ENCODE measurements at places on chromosomes 7 and 10. TPM values are rescaled to one million over a fixed set of nuclear protein-coding genes. Genes with fewer than 3 reads are reported as not detected.

STEAP1 gene
- total RNA-seq: 45.4 TPM

- H3K27me3 ChIP-seq: no peaks in the 10 kb centered on the region
- H3K27ac ChIP-seq: no peak overlapping the region
- H3K4me1 ChIP-seq: no peaks in the 10 kb centered on the region
- no peak overlapping the region for H3K4me3 ChIP-seq
These were observed 114.1 kb upstream of the CARD11 start for GRCh38 chr7:3157566-3158287.

NPSR1 gene
- total RNA-seq: not detected

DNA sequence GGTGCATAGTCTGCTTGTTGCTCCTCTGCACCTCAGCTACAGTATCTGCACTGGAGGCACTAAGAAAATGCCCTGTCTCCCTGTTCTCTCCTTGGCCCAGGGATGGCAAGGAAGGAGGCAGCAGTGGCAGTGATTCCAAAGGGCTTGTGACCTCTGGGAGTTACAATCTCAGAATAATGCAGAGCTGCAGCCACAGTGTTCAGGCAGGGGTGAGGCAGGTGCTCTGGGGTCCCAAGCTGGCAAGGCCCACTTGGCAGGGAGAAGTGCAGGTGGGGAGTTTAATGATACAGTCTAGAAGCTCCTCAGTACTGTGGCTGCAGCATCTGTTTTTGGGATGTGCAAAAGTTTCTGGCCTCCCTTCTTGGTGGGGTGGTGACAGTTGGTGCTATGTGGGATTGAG lies 456.4 kb downstream of the CCSER2 start:
- no peaks in the 10 kb centered on the region for H3K36me3 ChIP-seq
- no peak overlapping the region for H3K4me3 ChIP-seq
- DNase-seq: no peak

DNA sequence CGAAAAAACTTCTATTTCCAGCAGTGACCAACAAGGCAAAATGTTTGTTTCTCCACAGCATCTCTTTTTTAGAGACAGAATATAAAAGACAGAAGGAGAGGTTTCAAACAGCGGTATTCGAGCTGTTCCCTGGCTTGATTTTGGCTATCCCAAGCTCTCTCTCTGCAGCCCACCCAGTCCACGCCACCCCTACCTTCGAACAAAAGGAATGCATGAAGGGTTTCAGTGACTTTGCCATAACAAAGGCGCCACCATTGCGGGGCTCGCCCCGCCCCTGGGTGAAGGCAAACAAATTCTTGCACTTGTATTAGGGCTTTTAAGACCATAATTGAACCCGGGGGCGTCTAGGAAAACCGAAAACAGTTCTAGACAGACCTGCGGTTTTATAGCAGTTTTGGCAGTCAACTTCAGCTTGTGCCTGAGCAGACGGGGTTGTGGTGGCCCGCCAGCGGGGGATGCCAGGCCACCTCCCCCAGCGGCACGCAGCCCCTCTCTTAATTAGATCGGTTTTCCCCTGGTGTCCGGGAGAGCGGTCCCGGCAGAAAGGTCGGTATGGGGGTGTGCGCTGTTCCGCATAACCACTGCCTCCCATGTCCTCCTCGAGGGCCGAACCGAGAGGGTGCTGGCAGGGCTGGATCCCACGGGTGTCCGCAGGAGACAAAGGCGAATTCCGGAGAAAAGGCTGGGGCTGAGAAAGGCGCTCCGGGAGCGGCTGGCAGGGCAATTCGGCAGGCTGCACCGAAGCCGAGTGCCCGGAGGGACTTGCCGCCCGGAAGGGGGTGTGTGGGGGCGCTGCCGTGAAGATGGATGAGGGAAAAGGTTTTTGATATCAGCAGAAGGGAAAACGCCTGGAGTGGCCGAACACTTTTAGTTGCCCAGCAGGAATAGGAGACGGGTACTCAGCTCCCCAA lies 2.7 kb upstream of the HOXA11 start:
- H3K36me3 ChIP-seq: no peaks in the 10 kb centered on the region
- H3K27ac ChIP-seq: peak overlapping the region; percentile 95
- H3K4me3 ChIP-seq: peak overlapping the region; percentile 92
- peak; percentile 94 for DNase-seq
- H3K4me1 ChIP-seq: peaks cover 55% of the 10 kb centered on the region

GRCh38 chr7:138618933-138619332 lies 82.2 kb downstream of the SVOPL start:
- no peaks in the 10 kb centered on the region for H3K27me3 ChIP-seq
- DNase-seq: no peak
- H3K36me3 ChIP-seq: no peaks in the 10 kb centered on the region
- no peak overlapping the region for H3K4me3 ChIP-seq

DNA sequence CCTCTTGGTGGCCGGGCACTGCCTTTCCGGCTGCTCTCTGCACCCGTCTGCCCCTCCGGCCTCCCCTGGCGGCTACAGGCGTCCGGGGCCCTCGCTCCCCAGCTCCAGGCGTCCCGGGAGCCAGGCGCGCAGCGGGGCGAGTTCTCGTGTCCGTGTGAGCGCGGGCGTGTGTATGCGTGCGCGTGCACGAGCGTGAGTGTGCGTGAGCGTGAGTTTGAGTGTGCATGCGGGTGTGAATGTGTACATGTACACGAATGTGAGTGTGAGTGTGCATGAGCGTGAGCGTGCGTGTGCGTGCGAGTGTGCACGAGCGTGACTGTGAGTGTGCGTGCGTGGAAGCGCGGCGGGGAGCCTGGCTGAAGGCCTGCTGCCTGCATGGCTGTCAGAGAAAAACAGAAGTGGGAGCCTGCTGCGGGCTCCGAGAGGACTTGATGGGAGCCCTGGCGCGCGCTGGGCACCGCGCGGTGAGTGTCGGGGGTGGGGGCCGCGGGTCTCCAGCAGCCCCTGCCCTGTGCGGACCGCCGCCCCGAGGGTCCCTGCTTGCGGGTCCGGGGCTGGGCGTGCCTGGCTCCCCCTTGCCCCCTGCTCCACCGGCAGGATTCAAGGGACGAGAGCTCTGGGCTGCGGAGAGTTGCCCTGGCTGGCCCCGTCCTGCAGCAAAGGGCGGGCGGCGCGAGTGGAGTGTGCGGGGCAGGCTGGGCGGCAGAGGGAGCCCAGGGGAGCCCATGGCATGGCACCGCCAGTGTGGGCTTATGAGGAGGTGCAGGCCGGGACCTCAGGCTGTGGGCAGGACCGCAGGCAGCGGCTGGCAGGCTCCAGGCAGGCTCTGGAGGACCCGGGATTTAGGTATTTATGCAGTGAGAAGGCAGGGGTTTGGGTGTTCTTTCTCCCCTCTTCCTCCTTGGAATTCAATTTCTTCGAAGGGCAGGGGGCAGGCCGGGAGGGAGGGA lies 75.8 kb upstream of the EN2 start:
- H3K4me3 ChIP-seq: no peak overlapping the region
- H3K36me3 ChIP-seq: no peaks in the 10 kb centered on the region
- peaks cover 69% of the 10 kb centered on the region for H3K27me3 ChIP-seq

DNA sequence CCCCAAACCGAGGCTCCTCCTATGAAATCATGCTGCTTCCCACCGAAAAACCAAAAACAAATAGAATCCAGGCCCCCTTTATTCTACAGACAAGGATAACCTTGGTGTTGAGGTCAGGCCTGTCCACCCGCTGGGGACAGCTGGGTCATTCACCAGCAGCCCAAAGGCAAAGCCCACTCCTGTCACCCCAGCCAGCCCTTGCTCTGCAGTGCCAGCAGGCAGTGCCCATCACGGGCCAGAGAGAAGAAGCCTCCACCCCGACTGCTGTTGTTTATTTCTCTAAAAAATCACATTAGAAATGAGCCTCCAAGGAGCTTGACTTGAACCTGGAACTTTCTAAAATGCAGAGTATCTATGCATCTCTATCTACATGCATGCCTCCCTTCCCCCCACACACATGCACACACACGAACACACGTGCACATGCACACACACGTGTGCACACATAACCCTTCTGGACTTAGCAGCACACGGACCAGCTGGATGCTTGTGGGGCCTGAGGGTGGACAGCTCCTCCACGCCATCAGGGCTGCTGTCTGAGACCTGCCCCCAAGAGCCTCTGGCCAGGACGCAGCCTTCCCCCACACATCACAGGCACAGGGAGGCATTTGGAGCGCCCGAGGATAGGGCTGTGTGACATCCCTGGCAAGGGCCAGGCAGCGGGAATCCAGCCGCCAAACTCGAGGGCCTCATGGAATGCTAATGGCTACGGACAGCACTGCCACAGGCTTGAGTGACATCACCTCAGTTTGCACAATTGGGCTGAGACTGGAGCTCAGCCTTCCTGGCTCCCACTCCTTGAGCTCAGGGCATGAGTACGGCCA lies 22.8 kb downstream of the PRKAG2 start:
- peaks cover 11% of the 10 kb centered on the region for H3K4me1 ChIP-seq
- no peaks in the 10 kb centered on the region for H3K36me3 ChIP-seq
- DNase-seq: peak; percentile 68
- H3K27me3 ChIP-seq: peaks cover 7% of the 10 kb centered on the region

DNA sequence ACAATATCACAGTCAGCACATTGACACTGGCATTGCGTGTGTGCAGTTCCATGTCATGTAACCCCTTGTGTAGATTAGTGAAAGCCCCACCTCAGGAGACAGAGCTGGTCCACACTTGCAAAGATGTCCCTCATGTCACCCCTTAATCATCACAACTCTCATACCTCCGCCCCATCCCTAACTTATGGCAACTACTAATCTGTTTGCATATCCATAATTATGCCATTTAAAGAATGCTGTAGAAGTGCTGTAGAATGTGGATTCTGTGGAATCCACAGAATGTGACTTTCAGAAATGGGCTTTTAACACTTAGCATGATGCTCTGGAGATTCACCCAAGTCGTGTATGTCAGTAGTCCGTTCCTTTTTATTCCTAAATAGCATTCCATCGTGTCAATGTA lies 102.8 kb upstream of the VSTM2A start:
- no peak overlapping the region for H3K27ac ChIP-seq
- no peaks in the 10 kb centered on the region for H3K27me3 ChIP-seq
- H3K4me3 ChIP-seq: no peak overlapping the region
- DNase-seq: no peak
- H3K4me1 ChIP-seq: no peaks in the 10 kb centered on the region

LAMB4 gene
- total RNA-seq: 0.36 TPM

DNA sequence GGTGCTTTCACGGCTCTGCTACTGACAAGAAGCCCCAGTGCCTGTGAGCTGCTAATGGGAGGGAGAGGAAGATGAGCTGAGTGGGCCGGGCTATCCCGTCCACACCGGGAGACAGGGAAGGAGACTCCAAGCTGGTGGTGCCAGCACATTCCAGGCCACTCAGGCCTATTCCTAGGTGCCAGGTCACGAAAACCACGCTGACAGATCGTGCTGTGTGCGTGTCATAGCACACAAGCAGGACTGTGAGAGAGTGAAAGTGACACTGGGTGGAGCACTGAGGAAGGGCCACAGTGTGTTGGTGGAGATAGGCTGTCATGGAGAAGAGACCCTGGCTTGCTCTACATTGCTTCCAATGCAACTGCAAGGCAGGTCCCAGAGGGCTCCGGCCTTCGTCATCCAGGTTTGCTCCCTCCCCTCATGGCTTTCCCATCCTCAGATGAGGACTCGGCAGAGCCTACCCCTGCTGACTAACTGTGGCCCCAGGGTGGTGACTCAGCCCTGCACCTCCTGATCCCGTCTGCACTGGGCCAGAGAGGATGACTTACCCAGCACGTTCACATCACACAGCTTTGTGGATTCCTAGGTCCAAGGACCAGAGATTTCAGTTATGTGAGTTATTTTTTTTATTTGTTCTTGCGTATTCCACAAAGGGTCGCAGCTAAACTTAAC lies 167.3 kb downstream of the EGFR start:
- DNase-seq: peak; percentile 98
- H3K4me1 ChIP-seq: peaks cover 20% of the 10 kb centered on the region
- no peak overlapping the region for H3K4me3 ChIP-seq

GRCh38 chr10:51001587-51001986 lies 72.7 kb upstream of the PRKG1 start:
- peak overlapping the region; percentile 66 for H3K27ac ChIP-seq
- H3K27me3 ChIP-seq: no peaks in the 10 kb centered on the region
- H3K4me1 ChIP-seq: peaks cover 16% of the 10 kb centered on the region
- H3K4me3 ChIP-seq: no peak overlapping the region

FAM25A gene
- not detected for total RNA-seq

CDNF gene
- 1.8 TPM for total RNA-seq

ERCC6 gene
- 54.3 TPM for total RNA-seq

DNA sequence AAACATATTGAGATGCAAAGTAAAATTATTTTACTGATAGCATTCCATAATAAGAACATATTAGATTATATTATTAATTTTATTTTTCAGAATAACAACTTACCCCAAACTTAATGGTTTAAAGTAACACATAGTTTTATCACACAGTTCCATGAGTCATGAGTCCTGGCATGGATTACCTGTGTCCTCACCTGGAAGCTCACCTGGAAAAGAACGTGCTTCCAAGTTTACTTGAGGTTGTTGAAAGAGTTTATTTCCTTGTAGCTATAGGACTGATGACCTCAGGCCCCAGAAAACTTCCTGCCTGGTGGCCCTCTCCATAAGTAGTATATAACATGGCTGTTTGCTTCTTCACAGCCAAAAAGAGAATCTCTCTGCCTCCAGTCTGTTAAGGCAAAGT lies 254.6 kb downstream of the TFEC start:
- no peak overlapping the region for H3K27ac ChIP-seq
- H3K36me3 ChIP-seq: no peaks in the 10 kb centered on the region
- no peak overlapping the region for H3K4me3 ChIP-seq
- no peaks in the 10 kb centered on the region for H3K4me1 ChIP-seq
- no peak for DNase-seq

- no peaks in the 10 kb centered on the region for H3K4me1 ChIP-seq
- no peak overlapping the region for H3K4me3 ChIP-seq
- H3K27ac ChIP-seq: no peak overlapping the region
- H3K36me3 ChIP-seq: no peaks in the 10 kb centered on the region
These were observed 907.6 kb downstream of the KCNMA1 start for GRCh38 chr10:76729841-76730487.

GRCh38 chr10:22648547-22648961 lies 65.8 kb downstream of the PIP4K2A start:
- no peaks in the 10 kb centered on the region for H3K36me3 ChIP-seq
- peak overlapping the region; percentile 43 for H3K27ac ChIP-seq
- no peak for DNase-seq
- H3K4me1 ChIP-seq: peaks cover 20% of the 10 kb centered on the region
- no peaks in the 10 kb centered on the region for H3K27me3 ChIP-seq
- H3K4me3 ChIP-seq: peak overlapping the region; percentile 43

GRCh38 chr10:51000976-51001375 lies 73.3 kb upstream of the PRKG1 start:
- H3K4me1 ChIP-seq: peaks cover 16% of the 10 kb centered on the region
- DNase-seq: peak; percentile 41
- H3K36me3 ChIP-seq: no peaks in the 10 kb centered on the region
- no peak overlapping the region for H3K4me3 ChIP-seq

CALHM1 gene
- total RNA-seq: not detected

AFAP1L2 gene
- not detected for total RNA-seq

PTPRZ1 gene
- total RNA-seq: under 0.01 TPM

- H3K4me3 ChIP-seq: peak within 1 kb of the TSS; percentile 57
- H3K4me1 ChIP-seq: peaks cover 8% of the 10 kb centered on the region
- H3K27ac ChIP-seq: no peak within 1 kb of the TSS
- peaks cover 70% of the 10 kb centered on the region for H3K27me3 ChIP-seq
- H3K36me3 ChIP-seq: no peaks in the 10 kb centered on the region
These were observed at the start of gene INA for GRCh38 chr10:103276896-103277712. Gene INA (plus strand): TSS chr10:103277138. CDS start chr10:103277212, 74 bp downstream.
